Stimulated activated CD4-positive, alpha-beta T cell treated with anti-CD3 and anti-CD28 coated beads, Interleukin-4, amount 100 ng/mL, for 48 hours (primary cell): ENCODE measurements at places on chromosomes 16 and 17.

DNA sequence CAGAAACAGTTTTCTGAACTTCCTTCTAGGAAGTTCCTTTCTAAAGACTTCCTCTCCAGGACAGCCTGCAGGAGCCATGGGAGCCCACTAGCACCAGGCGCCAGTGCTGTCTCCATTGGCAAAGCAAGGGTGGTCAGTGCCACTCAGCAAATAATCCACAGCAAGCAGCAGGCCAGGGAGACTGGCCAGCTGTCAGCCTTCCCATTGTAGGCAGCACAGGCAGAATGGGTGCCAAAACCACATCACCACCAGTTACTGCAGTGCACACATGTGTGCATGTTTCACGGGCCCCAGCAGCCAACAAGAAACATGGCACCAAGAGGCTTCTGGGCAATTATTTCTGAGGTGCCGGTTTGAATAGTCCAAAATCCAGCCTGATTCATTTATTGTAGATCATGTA is 26.7 kb downstream of the DNASE1 start:
- DNase-seq: no peak

- DNase-seq: no peak
Measured at GRCh38 chr16:28200661-28201060, 11.1 kb downstream of the XPO6 start.

DNA sequence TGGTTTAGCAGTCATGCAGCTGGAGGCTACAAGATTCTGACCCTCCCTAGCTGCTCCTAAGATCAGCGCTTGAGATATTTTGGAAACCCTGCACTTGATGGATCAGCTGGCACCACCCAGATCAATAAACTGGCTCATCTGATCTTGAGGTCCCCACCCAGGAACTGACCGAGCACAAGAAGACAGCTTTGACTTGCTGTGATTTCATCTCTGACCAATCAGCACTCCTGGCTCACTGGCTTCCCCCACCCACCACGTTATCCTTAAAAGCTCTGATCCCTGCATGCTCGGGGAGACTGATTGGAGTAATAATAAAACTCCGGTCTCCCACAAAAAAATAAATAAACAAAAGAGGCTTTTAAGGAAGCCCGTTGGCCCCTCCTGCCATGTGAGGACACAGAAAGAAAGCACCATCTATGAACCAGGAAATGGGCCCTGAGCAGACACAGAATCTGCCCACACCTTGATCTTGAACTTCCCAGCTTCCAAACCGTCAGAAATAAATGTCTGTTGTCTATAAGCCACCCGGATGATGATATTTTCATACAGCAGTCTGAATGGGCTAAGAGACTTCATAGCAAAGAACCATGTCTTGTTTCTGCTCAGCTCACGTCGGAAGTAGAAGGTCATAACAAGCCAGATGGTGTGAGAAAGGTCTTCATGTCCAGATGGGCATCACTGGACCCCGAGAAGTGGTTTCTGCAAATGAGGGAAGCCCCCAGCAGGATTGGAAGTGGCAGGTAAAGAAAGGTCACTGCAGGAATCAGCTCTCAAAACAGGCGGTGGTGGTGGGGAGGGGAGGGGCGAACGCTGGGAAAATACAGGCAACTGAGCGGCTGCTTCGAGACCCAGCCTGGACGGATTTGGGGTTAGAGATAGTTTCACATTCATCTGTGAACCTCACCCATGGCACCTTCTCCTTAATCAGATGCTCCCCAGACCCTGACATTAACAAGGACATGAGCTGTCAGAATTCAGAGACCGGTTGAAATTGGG is 19.8 kb upstream of the RPH3AL start:
- no peak for DNase-seq

DNA sequence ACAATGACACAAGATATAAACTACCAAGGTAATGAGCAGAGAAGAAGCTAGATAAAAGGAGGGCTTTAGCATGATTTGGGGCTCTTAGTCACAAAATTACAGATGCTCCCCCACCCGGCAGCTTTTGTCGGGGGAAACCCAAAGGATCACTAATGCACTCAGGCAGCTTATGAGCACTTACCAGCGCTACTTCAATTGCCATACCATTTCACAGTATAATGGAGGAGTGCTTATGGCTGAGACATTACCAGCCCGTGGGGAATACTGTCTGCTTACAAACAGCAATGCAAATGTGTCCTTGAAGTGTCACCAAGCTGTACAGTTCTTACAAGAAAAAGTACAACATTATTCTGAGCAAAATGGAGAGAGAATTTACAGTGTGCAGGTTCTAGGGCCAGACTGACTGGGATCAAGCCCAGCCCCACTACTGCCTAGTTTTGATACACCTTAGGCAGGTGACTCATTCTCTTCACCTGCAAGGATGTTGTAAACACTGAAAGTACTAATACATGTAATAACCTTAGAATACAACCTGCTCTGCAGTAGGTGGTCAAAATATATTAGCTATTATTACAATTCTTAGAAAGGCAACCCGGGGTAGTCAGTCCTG is 16.3 kb downstream of the ANKFY1 start:
- DNase-seq: no peak

- no peak for DNase-seq
Measured at GRCh38 chr17:47641202-47641601, 8.5 kb upstream of the KPNB1 start.

- no peak for DNase-seq
Measured at GRCh38 chr17:79631640-79632431, 21.0 kb upstream of the RBFOX3 start.

- DNase-seq: no peak
Measured at GRCh38 chr17:48113201-48113676, 5.7 kb downstream of the SNX11 start.

DNA sequence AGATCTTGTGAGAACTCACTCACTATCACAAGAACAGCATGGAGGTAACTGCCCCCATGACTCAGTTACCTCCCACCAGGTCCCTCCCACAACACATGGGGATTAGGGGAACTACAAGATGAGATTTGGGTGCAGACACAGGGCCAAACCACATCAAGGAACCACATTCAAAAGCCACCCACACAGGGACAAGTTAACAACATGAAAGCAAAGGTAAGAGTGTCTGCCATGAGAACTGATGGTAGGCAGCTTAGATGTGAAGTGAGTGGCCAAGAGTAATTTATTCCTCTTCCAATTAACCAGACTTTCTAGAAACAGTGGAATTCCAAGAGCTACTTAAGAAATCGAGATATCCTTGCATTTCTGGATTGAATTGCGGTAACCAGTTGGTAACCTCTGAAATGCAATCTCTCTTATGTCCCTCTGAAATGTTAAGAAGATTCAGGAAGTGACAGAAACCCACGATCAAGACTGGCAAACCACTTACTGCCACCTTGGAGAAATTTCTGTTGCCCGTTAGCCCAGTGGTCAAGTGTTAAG is 167.4 kb upstream of the CACNG5 start:
- DNase-seq: peak; percentile 38

DNA sequence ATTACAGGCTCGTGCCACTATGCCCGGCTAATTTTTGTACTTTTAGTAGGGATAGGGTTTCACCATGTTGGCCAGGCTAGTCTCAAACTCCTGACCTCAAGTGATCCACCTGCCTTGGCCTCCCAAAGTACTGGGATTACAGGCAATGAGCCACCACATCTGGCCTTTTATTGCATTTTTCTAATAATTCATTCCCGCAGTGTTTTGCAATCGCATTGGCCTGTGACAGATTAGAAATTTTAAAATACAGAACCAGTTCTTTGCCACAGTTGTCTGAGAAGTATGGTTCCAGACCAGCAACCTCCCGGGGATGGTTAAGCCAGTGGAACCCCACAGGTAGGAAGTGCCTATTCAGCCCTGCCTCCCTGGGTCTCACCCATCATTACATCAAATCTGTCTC is 3.2 kb upstream of the CRHR1 start:
- no peak for DNase-seq

DNA sequence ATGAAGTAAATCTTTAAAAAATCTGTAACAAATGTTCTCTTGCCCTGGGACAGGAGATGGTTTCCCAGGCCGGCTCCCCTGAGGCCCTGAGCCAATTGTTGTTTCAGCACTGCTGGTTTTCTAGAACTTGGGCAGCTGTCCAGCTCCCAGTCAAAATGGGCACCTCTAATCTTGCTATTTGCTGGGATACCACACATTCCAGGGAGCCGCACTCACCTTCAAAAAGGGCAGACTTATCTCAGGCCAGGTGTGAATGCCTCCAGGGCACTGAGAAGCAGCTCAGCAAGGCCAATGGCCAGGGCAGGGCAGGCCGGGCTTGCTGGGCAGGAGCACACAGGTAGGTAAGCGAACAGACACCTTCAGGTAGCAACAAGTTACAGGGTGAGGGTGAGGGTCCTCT is 24.4 kb downstream of the TRIM16 start:
- DNase-seq: no peak

- no peak for DNase-seq
Measured at GRCh38 chr16:13439766-13440165, 480.2 kb upstream of the ERCC4 start.

DNA sequence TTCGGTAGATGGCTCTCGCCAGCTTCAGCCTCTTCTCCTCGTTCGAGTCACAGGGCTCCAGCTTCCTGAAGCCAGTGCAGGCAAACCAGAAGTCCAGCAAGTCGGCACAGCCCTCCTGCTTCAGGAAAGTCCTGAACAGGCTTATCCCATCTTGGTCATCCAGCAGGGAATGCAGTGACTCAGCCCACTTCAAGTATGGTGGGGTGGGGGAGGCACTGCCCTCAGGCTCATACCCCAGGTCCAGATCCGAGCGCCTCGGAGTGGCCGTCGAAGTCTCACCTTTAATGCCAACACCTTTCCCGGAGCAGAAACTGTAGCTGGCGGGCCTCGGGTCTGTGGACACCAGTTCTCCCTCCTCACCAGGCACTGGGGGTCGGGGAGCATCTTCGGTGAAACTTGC is 5.9 kb downstream of the AXIN1 start:
- no peak for DNase-seq

- DNase-seq: no peak
Measured at GRCh38 chr16:58022601-58023371, 2.8 kb upstream of the MMP15 start.

DNA sequence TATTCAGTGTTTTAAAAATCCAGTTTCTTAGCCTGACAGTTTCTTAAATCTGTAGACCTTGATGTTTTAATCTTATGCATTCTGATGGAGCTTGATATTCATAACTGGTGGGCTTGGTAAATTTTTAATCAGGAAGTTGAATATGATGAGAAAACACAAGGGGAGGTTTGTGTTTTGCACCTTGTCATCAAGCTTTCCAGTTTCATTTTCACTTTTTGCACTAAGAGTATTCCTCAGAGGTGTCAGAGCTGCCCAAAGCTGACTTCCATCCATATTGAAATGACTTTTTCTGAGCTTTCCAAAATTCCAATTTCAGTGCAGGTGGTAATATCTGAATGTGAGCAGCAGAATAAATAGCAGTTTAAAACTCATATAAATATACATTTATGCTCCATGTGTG is 555.0 kb upstream of the RBFOX1 start:
- DNase-seq: no peak

DNA sequence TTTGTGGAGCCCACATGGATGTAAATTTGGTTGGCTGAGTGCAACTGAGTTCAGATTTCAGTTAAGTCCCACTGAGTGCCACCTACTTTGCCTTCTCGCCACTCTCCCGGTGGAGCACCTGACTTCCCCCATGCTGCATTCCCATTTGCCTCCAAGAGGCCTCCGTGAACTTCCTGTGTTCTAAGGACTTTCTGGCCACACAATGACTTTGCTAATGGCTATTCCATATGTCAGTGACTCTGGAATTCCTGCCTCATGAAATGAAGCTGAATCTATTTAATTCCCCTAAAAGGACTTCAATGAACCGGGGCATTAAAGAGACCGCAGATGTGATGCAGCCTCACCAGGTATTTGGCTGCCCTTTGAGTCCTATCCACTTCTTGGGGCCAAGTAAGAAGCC is 29.9 kb downstream of the ABCC12 start:
- DNase-seq: no peak

GRCh38 chr17:78883089-78883532 is 19.9 kb downstream of the CEP295NL start:
- no peak for DNase-seq

GRCh38 chr17:64007838-64008282 is 9.7 kb downstream of the PRR29 start:
- no peak for DNase-seq

DNA sequence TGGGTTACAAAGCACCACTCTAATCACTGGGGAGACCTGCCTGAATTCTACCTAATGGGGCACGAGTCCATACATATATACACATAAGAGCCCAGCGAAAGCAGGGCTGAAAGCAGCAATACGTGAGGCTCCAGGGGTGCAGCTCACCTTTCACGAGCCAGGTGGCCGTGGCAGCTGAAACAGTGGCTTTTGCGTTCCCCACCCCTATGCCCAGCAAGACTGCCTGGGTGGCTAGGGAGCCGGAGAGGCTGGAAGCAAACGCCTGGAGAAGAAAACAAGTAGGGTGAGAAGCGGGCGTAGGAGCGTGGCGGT is 618 bp downstream of the RUSF1 start:
- no peak for DNase-seq

- no peak for DNase-seq
Measured at GRCh38 chr16:1941162-1942046, 1.6 kb downstream of the MSRB1 start.

GRCh38 chr16:88063211-88063773 is 112.1 kb downstream of the BANP start:
- no peak for DNase-seq

DNA sequence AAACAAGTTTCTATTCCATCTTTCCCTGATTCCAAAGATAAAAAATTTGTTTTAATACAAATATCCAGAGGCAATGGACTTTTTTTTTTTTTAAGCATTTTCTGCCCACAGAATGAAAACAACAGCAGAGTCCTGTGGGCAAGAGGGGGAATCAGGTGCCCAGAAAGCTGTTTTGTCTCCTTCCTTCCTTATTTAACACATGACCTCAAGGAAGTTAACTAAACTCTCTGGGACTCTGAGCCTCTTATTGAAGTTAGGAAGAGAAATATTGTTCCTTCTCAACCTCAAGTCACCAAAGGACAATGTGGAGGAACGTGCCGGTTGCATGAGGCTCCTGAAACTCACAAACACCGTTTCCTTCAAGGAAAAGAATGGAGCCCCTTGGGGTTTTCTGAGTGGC is 34.9 kb downstream of the LITAF start:
- DNase-seq: no peak

DNA sequence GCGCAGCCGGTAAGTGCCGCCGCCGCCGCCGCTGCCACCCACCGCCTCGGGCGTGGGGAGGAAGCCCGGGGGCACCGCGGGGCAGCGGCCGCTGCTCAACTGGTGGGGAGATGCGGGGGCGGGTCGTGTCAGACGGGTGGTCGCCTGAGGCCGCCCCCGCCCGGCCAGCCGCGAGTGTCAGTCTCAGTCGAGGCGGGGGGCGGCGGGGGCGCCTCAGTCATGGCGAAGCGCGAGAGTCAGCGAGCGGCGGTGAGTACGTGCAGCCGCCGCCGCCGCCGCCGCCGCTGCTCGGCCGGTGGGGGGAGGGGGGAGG is 76.2 kb downstream of the CHD9 start:
- no peak for DNase-seq

- no peak for DNase-seq
Measured at GRCh38 chr16:53809088-53809932, 105.4 kb downstream of the FTO start.
